ENCODE measurements at places on chromosomes 4 and X. TPM values are rescaled to one million over a fixed set of nuclear protein-coding genes. Genes with fewer than 3 reads are reported as not detected.
A peak's percentile ranks its signal among the peaks of the same experiment; 100 is the strongest.

GRCh38 chr4:139275281-139275735, 4.7 kb downstream of the MGARP start:
- DNase-seq, result no peak

The ODAPH gene
- polyA plus RNA-seq, result 0.19 TPM

The ASB12 gene
- polyA plus RNA-seq, result 0.57 TPM

DNA sequence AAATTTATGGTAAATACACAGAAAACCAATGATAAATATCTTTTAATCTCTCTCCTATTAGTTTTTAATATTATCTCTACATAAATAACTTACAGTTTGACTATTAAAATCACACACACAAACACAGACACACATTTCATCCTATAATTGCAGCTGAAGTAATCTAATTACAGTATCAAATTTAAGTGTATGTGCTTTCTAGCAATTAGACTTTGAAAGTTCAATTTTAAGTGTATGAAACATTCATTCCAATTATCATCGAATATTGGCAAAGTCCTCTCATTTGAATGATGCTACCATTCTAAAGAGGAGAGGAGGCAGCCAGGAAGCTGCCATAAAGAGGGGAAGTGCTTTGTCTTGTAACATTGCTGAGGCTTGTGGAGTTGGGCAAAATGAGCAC, 221.2 kb upstream of the PABPC4L start:
- DNase-seq, result no peak

GRCh38 chr4:142567620-142568451, 278.3 kb downstream of the INPP4B start:
- no peak for DNase-seq

DNA sequence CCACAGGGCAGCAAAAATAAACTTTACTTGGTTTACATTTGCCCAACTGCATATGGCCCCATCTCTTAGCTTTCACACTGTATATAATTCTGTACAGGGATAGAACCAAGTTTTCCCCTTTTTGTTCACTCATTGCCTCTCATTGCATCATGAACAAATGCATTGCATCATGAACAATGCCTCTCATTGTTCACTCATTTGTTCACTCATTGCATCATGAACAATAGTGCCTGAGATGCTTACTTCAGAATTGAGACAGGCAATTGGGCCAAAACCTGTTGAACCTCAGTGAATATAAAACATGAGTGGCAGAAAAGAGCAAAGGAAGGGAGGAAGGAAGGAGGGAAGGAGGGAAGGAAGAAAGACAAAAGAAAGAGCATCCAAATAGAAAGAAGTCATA, 98.2 kb downstream of the SOWAHB start:
- no peak for DNase-seq

DNA sequence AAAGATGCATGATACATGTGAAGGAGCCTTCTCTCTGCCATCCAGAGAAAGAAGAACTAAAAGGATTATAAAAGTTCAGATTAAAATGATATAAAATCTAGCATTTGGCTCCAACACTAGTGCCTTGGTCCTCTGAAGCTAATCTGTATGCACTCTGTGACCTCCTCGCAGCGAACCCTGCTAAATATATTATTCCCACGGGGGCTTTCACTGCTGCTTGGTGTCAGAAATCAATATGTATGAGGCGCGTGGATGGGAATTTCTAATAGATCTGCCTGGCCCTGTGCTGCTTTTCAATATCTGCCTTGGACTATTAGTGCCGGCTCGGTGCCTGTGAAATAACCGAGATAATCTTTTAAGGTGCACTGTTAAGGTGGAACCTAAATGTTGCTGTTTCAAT, 69.7 kb downstream of the CXXC4 start:
- DNase-seq, result no peak

DNA sequence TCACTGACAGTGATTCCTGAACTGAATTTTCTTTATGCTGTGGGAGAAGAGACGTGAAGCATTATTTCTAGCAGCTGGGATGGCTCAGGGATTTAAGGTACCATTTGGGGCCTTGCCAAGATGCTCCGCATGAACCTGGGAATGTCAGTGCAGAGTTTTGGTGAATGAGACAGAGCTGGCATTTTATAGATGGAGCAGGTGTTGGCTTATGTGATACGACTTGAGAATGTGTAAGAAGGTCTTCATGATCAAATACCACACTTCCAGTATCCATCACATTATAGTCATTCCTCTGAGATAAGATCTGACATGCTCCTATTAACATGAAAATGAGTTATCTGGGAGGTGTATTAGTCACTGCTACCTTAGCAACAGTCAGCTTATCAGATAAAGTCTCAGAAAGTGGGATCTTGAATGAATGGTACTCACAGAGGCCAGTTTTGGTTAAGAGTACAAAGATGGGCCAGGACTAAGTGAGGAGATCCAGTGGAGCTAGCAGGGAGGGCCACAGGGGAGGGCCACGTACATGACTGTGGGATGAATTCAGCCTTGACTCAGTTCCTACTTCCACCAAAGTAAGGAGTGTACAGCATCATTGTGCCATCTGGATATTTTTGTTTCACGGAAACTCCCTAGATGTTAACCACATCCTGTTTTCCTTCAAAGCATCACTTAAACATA, 116.7 kb downstream of the SPCS3 start:
- DNase-seq, result no peak

DNA sequence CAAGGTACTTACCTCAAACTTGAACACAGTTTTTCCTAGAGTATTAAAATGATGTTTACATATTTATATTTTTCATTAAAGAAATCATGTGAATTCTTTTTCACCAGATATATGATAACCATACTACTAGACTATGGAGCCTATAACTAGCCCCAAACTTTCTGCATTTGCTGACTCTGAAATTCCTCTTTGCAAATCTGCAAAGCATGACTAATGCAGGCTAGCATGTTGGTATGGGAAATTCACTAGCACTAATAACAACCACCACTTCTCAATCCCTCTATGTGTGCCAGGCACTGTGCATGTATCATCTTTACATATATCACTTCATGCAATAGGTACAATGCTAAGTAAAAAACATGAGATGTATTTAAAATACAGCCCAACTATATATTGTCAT, 51.1 kb downstream of the SLC10A7 start:
- DNase-seq, result no peak

- no peak for DNase-seq
These were observed 1030.3 kb upstream of the LCORL start for GRCh38 chr4:19051831-19052230.

DNA sequence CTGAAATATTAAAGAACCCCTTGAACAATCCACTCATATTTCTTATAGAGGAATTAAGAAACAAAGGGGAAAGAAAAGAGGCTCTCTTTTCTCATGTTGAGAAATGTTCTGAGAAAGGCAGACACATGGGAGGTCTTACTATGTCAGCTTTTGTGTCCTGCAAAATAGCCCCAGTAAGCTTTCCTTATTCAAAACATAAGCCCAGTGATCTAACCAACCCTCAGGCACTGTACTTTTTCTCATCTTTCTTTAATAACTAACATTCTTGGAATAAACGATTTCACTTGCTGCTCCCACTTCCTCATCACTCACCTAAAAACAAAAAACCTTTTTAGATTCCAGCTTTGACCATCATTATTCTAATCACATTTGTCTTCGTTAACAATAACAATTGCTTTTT, 115.9 kb downstream of the GLRA3 start:
- no peak for DNase-seq

- peak; percentile 28 for DNase-seq
These were observed 9.6 kb upstream of the TMA16 start for GRCh38 chr4:163484906-163485305.

DNA sequence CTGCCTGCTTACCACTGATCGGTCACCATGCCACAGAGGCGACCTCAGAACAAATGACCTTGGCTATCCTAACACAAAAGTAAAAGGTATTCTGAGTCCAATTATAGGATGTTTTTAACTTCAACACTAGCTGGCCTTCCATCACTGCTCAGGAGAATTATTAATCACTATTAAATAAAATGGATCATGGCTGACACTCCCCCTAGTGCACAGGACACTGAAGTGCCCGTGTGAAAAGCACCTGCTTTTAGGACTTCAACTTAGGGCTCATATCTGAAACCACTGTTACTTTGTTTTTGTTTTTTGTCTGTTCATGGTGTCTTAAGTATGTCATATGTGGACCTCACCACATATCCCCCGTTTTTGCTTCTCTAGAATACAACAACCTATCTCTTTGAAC, 33.9 kb downstream of the STX18 start:
- no peak for DNase-seq

The KLF8 gene
- polyA plus RNA-seq, result 5.7 TPM

The SPP1 gene
- 140 TPM for polyA plus RNA-seq

The CCNQ gene
- polyA plus RNA-seq, result 20.1 TPM

The PHOX2B gene
- 0.88 TPM for polyA plus RNA-seq

DNA sequence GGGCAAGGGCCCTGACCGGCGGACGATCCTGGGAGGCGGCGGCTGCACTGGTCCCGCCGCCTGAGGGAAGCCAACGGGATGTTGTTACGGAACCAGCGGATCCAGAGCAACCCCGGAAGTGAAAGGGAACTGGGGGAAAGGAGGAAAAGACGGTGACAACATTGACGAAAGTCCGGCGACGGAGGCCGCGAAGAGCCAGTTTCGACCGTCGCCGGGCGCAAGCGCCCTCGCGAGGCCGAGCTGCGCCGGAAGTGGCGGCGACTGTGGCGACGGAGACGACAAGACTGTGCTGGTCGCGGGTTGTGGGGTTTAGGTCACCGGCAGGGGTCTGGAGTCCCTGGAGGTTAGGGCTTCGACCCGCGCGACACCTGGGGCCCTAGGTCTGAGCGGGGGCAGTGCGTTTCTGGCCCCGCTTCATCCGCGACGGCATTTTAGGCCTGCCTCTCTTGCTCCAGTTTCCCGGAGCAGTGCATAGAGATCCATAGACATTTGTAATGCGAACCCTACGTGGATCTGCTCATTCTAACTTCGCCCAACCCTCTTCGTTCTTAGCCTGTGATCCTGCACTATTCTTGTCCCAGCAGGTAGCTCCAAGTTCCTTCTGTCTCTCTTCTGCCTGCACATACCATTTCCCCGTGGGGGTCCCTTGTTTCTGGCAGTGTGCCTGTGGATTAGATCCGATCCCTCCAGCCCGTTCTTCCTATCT, at the start of gene BOD1L1:
Gene BOD1L1, minus strand, starts transcription at position 120 of the 706 bp plus-strand sequence. CDS start 138 bp downstream, outside the sequence.
- DNase-seq, result peak; percentile 86

- DNase-seq, result no peak
These were observed 103.9 kb upstream of the RAB40AL start for GRCh38 chrX:102833136-102833535.

- DNase-seq, result no peak
These were observed 6.6 kb downstream of the FGFR3 start for GRCh38 chr4:1799387-1800375.

- no peak for DNase-seq
These were observed 379.5 kb upstream of the FGF13 start for GRCh38 chrX:139091066-139091465.
